MCF 10A (cell line): ENCODE measurements at places on chromosomes 2 and 18.
A peak's percentile ranks its signal among the peaks of the same experiment; 100 is the strongest.

- no peak for DNase-seq
These were observed 990 bp downstream of the EPAS1 start for GRCh38 chr2:46298272-46298521.

- no peak for DNase-seq
These were observed 20.6 kb upstream of the CAVIN2 start for GRCh38 chr2:191867507-191867847.

GRCh38 chr2:69195706-69196105 lies 182.7 kb downstream of the ANTXR1 start:
- DNase-seq, result no peak

GRCh38 chr2:211564441-211564840 lies 974.2 kb downstream of the ERBB4 start:
- DNase-seq, result no peak

DNA sequence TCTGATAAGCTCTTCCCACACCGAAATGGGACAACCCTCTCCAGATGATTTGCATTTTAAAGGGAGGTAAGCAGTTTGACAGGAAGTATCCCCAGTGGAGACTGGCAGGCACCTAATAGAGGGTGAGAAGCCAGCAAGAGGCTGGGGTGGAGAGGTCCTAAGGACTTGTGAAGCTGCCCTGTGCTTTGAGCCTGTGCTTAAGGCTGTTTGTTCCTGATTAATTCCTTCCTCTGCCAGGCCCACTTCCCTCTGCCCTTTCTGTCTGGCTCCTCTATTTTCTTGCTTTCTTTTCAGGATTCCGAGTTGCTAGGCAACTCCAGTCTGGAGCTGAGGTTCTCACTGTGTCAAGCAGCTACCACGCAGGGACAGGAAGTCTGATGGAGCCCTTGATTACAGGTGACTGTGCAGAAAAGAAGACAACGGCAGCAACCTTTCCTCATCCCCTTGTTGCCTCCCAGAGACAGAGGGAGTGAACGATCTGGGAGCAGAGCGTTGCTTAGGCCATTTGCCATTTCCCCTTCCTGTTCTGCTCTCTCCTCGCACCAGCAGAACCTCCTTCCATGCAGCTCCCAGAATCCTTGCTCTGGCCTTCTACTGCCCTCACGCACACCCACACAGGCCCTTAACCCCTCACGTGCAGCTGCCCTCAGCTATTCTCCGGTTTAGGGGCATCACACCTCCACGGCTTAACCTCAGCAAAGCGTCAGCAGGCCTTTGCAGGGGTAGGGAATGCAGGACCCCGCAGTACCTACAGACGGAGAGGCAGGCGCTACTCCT lies 103.6 kb upstream of the CELF4 start:
- DNase-seq, result no peak

GRCh38 chr18:58303363-58303762 lies 259.3 kb downstream of the NEDD4L start:
- DNase-seq, result no peak

DNA sequence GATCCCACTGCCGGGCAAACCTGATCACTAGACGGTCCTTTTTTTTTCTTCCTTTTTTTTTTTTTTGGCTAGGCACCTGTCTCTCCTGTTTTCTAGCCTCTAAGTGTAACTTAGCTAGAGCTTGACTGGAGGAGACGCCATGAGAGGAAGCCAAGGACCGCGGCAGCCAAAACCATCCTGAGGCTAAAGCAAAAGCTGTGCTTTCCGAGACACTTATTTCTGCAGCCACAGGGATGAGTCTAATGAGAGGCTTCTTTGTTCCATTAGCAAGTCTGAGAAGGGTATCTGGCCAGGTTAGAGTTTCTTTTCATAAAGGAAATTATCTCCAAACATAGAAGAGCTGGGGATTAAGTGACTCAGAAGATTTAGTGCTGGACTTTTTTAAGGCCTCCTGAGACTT lies 7.3 kb upstream of the CXCR4 start:
- DNase-seq, result no peak

DNA sequence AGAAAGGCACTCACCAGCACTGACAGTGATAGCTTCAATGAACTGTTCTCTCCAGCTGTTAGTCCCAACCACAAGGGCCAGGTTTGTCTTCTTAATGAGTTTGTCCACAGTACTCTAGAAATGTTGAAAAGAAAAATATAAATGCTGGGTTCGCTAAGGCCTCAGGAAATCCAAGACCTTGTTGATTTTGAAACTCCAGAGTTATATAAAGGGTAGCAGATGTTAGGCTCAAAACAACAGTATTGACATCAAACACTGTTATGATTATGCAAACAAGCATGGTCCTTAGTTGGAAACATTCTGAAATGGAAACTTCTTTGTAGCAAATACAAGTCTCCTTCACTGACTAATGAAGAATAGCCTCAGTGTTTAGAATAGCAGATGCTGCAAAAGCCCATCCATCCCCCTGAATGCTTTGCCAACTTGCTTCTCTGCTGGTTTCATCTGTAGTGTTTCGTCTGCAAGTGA lies 291.1 kb downstream of the SLC8A1 start:
- DNase-seq, result no peak

DNA sequence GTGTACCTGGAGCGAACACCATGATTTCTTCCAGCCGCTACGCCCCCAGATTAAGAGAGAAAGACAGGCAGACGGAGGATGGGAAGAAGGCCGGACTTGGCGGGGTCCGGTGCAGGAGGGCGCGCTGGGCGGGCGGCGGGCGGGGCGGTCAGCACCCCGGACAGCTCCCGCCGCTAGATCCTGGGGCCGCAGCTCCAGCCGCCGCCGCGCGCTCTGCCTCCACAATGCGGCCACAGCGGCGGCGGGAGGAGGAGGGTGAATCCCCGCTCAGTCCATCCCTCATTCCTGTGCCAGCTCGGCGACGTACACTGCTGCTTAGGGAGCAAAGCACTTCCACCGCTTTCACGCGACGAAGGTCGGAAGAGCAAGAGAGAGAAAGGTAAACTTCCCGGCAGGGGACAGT lies at the start of gene AKAIN1:
Gene AKAIN1 (minus strand): TSS at position 226 of the 403 bp plus-strand sequence. CDS start 204 bp downstream, at position 22.
- no peak for DNase-seq

DNA sequence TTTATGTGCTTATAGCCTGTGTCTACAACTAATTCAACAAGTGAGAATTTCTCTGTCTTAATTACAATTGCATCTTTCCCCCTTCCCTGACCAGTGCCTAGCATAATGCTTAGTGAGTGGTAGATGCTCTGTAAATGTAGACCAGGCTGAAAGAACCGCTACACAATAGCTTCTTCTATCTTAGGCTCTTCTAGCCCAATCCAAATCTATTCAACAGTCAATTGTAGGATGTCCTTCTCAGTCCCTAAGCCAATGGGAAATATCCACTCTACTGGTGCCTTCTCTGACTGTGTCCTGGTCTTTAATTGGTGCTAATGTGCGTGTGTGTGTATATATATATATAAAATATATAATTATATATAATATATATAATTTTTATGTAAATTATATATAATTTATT lies 34.1 kb upstream of the GCC2 start:
- no peak for DNase-seq

- DNase-seq, result peak; percentile 29
These were observed 230.8 kb upstream of the RAB6C start for GRCh38 chr2:129748653-129749052.

GRCh38 chr2:174145827-174146226 lies 102.5 kb downstream of the OLA1 start:
- peak; percentile 41 for DNase-seq

- DNase-seq, result no peak
These were observed 40.3 kb downstream of the COPS8 start for GRCh38 chr2:237125967-237126366.

- DNase-seq, result no peak
These were observed 59.1 kb upstream of the TMEM178A start for GRCh38 chr2:39606585-39606984.

DNA sequence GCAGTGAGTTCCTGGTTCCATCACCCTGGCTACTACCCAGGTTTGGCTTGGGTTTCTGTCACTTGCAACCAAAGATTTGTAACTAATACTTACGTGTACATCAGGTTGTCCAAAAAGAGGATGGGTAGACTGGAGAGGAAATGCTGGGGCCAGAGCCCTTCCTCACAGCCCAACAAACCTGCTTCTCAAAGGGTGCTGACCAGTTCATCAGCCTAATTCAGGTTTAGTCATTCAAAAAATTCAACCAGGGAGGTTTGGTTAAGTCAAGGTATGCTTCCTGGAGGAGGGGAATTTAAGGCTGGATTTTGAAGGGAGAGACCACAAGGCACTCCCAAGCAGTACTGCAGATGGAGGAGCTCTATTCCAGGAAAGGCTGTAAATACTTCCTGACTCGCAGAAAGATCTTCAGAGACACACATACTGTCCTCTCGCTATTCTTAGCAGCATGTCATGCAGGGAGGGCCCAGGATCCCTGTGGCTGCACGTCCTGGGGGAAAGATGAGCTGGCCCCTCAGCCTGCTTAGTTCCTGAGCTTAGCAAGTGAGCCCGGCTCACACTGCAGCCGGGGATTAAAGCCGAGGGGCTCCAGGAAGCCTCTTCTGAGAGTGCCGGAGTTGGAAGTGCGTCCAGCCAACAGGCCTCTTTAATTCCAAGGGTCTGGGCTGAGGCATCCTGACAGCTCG lies 40.0 kb upstream of the BIN1 start:
- DNase-seq, result no peak

DNA sequence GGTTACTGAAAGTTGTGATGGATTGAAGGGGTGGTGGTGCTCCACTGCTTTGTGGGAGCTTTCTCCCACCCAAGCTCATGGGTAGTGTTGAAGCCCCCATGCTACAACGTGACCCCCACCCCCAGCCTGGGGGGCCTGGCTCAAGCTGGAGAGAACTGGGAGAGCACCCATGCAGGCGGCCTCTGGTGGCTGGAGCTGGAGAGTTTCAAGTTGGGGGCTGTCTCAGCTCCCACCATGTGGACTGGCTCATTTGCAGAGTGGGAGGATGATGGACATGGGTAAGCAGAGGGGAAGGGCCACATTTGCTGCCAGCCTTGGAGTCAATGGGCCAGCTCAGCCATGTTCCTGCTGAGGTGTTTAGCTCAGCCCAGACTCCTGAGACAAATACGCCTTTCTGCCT lies 62.8 kb downstream of the INPP4A start:
- DNase-seq, result no peak

GRCh38 chr2:241340631-241341163 lies 15.4 kb upstream of the FARP2 start:
- DNase-seq, result no peak
